NCI-H524 treated with DMSO at 0.1 percent for 48 hours (cell line): ENCODE measurements at places on chromosomes 1 and 21.

- no peak for DNase-seq
Measured at GRCh38 chr1:154861607-154862094, 8.4 kb downstream of the KCNN3 start.

DNA sequence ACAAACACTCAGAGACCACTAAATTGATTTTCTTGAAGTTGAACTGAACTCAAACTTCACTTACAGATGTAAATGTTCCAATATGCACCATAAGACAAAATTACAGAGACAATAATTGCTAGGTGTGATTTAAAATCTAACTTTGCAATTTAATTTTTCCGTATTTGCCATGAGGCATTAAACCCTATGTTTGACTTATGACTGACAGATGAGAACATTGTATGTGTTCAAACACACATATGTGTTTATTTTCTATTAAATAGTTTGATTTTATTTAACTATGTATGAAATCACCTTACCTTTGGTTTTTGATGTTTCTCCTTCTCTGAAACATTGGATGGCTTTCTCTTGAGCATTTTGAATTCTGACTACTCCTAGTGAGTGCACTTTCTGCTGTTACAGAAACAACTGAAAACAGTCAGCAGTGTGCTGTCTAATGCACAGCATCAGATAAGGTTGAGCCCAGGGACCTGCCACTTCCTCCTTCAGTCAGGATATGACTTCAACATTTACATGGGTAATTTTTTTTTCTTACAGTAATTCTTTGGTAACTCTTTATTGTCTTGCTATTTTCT lies at the start of gene SAMSN1:
TSS of gene SAMSN1 (minus strand) at position 410 of the 575 bp plus-strand sequence. CDS start at position 356, 54 bp downstream.
- DNase-seq, result no peak

- DNase-seq, result no peak
Measured at GRCh38 chr1:15452216-15452615, 4.3 kb upstream of the CELA2A start.

- no peak for DNase-seq
Measured at GRCh38 chr1:145892486-145893087, 6.9 kb upstream of the ANKRD35 start.

DNA sequence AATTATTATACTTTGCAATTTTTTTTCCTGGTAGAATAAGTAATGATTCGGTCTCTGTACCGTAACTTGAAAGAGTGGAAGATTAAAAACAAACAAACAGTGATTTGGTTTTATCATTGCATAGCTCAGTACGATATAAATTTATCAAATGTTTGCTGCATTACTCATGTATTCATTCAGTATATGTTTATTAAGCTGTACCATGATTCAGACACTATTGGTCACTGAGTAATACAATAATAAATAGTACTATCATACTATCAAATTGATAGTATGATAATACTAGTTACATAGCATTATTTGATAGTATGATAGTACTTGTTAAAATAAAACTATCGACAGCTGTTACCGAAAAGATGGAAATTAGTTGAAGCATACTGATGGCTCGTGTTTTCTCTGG lies 12.1 kb downstream of the CENPF start:
- no peak for DNase-seq

DNA sequence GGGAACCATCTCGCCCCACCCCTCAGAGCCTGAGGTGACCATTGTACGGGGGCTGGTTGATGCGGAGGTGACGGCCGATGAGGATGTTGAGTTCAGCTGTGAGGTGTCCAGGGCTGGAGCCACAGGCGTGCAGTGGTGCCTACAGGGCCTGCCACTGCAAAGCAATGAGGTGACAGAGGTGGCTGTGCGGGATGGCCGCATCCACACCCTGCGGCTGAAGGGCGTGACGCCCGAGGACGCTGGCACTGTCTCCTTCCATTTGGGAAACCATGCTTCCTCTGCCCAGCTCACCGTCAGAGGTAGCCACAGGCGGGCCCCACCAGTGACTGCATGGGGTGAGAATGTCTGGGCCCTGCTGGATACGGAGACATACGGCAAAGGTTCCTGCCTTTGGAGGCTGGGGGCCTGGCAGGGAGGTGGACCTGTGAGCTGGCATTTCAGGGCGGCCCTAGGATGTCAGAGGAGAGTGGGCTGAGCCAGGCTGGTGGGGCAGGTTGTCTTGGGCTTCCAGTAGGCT lies 98.5 kb downstream of the TRIM11 start:
- no peak for DNase-seq

DNA sequence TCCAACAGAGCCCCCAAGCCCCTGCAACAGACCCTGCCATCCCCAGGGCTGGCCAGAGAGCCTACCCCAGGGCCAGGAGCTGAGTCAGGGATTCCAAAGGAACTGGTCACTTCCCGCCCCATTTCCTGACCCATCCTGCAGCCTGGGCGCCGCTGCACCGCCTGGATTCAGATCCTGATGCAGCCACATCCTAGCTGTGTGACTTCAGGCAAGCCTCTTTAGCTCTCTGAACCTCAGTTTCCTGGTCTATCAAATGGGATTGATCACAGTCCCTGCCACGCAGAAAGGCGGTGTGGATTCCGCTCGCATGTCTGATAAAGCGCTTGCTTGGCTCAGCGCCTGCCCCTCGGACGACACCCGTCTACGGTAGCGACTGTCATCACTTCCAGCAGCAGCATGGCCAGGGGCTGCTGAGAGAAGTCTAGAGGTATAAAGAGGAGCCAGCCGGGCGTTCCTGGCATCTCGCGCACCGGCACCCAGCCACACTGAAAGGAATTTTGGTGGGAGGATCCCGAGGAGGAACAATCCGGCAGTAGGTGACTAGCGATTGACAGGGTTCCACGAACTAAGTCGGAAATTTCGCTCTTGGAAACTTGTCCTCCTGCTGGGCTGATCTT lies 10.1 kb downstream of the EPHA2 start:
- no peak for DNase-seq

DNA sequence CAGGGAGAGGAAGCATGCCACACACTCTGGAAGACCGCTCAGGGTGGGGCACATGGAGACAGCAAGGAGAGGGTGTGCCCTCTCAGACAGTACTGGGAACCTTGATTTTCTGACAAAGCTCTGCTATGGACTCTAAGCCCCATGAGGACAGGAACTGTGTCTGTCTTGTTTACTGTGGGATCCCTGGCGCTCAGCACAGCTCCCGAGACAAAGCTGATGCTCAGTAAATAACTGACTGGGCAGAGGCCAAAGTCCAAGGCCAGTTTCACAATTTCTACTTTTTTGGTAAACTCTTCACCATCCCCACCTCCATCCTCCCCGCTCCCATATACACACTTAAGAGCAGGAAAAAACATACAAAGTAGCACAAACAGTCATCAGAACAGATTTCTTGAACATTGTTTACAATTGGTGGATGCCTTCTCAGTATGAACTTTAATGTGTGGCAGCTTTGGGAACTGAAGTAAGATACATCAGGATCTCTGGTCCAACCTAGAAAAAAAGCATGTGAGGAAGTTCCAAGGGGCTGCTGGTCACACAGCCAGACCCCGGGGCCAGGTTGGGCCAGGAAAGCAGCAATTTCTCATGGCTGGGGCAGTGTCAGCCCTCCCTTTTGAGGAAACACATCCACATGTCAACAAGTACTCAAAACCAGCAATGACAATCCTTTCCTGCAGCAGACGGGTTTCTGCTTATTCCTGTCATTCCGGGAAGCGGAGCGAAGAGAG lies 5.6 kb upstream of the AHCYL1 start:
- no peak for DNase-seq
